ENCODE measurements at places on chromosomes 6 and 20.
A peak's percentile ranks its signal among the peaks of the same experiment; 100 is the strongest.

- DNase-seq, result no peak
Observed at GRCh38 chr6:105372849-105373182, 30.1 kb downstream of the PREP start.

DNA sequence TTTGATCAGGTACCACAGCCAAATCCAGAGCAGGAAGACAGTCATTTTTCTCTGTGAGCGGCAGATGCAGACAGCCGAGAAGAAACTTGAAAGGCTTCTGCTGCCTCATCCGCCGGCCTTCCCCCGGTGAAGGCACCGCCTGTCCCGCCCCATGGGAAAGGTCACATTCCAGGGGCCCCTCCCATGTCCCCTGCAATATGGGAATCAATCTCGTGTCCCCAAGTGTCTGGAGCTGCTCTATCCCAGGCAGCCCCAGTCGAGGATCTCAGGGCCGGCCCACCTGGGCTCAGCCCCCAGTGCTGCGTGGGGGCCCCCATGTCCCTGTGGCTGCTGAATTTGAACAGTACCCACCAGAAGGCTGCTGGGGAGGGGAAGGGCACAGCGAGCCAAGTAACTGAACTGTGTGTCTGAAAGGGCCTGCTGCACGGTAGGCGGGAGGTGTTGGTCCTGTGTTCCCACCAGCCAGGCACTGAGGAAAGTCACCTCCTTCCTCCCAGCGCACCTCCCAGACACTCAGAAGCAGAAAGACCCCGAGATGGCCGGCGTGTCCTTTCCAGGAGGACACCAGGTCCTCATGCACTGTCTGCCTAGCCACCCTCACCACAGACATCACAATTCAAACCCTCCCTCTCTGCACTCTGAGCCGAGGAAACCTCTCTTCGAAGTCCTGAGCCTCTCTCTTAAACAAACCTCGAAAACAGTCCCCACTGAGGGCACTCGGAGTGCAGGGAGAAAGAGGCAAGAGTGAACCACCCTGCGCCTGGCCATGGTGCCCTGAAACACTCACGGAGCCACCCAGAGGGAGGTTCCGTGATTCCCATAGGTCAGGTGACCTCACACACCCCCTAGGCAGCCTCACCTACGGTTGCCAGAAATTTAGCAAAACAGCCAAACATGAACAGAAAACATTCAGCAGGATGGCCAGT is 99.3 kb downstream of the PSMB1 start:
- DNase-seq, result no peak

DNA sequence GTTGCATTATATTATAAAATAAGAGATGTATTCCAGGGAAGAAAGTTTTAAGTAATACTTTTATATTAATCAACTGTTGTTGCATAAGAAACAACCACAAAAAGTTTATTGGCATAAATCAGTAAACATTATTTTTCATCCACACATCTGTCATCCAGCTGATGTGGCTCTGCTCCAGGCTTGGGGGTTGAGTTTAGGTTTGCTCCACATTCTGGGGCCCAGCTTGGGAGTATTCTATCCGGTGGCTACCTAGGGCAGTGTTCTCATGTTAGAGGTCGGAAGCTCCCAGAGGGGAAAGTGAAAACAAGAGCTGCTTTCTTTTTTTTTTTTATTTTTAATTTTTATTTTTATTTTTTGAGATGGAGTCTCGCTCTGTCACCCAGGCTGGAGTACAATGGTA is 728.4 kb upstream of the FLRT3 start:
- no peak for DNase-seq

DNA sequence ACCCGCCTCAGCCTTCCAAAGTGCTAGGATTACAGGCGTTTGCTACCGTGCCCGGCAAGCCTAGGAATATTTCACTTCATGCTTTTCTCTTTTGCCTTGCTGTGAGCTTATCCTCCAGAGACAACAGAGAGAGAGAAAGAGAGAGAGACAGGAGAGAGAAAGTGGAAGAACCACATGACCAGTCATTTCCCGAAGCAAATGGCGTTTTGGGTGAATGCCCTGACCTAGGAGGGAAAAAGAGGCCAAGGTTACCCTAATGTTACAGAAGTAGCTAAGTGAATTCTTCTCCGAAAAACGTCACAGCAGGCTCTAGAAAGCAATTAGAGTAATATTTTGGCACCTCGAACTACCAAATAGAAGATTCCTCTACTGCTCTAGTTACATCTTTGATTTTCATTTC is 9.1 kb downstream of the SGK1 start:
- no peak for DNase-seq

DNA sequence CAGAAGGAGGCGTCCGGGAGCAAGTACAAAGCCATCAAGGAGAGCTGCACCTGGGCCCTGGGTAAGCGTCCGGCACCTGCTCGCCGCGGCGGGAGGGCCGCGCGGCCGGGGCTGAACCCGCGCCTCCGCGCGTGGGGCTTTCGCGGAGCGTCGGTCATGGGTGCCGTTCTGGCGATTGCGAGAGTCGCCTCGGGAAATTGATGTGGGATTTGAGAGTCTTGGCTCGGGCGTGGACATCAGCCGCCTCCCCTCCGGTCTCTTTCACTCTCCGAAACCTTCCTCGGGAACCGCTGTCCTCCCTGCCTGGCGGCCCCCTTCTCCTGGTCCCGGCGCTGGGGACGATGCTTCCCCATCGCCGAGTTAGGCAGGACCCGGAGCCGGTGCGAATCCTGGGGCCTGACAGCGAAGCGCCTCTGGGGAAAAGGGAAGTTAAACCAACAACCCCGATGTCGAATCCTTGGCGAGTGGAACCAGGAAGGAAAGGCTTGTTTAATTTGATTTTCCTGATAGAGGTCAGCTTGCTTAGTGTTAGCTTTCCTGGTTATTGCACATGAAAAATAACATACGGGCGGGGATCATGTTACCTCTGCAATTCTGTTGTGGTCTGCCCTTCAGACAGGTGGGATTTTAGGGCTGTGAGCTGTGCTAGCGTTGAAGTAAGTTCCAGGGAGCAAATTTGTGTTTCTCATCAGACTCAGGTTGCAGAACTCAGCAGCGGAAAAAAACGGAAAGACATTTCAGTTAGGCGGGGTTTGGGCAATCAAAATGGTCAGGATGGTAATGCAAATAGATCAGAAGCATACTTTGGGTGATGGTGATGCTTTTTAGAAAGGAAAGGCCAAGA is 594 bp downstream of the ARFGEF3 start:
- peak; percentile 15 for DNase-seq

Data from progenitor cell of endocrine pancreas (in vitro differentiated cells).